ENCODE measurements at places on chromosomes 6 and 20.
A peak's percentile ranks its signal among the peaks of the same experiment; 100 is the strongest.

DNA sequence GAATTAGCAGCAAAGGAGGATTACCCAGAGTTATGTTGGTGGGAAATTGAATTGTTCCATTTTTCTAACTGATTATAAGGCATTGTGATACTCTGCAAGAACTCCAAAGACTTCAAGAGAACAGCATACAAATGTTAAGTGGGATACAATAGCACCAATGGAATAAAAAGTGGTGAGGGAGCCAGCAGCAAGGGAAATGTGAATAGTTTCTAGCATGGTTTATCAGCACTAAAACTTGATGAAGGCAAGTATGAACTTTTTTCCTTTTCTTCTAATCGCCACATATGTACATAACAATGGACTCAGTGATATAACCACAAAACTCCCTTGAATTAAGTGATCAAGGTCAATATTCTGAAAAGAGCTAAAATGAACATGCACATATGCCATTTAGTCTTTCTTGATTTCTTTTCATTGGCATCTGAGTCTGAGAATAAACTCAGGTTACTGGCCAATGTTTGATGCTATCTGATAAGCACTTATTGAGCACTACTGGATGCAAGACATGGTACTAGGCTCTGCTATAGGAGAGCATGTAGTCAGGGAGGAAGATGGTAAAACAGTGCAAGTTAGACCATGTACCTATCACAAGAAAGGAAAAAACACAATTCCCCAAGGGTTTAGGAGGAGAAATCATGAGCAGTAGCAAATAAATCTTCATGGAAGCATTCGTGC lies 36.6 kb upstream of the NOX3 start:
- no peak for DNase-seq

DNA sequence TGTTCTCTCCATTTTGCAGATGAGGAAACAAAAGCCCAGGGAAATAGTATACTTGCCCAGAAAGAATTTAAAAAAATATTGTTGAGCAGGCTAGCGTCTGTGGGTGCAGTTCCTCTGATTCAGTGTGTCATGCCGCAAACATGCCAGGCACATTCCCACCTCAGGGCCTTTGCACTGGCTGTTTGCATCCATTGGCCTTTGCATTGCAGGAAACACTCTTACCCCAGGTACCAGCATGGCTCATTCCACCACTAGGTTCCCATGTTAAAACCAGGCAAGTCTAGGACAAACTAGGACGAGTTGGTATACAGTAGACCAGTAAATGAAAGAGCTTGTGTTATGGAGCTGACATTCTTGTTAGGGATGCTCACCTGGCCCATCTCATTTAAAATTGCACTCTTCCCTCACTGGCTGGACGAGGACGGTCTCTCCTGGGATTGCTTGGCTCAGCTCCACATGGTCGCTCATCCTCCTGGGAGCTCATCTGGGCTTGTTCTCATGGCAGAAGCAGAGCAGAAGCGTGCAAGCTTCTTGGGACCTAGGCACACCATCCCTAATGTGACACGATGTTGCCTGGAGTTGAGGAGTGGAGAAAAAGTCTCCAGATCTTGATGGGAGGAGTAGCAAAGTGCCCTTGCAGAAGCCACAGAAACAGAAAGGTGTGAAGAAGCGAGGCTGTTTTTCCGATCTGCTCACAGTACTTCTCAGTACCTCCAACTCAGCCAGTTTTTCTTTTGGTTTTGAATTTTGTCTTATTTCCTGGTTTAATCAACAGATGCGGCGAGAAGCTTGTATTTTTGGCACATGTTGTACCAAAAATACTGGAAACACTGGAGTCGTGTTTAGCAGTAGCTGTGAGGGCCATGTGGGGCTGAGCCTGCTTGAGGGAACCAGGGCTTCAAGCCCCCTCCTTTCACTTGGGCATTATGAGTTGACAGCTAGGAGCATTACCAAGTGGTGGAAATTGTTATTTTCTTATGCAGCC lies 13.9 kb downstream of the ZNF831 start:
- DNase-seq: no peak

GRCh38 chr20:9723501-9724202 lies 115.2 kb downstream of the PAK5 start:
- no peak for DNase-seq

GRCh38 chr20:45783656-45784294 lies 7.9 kb downstream of the WFDC3 start:
- no peak for DNase-seq

GRCh38 chr6:79813854-79814709 lies 133.3 kb downstream of the ELOVL4 start:
- peak; percentile 85 for DNase-seq

- no peak for DNase-seq
Observed at GRCh38 chr6:33278810-33279209, 1.9 kb downstream of the B3GALT4 start.

Measured in head of caudate nucleus (tissue), 42 donors.